ENCODE measurements at places on chromosomes 11 and 22.

DNA sequence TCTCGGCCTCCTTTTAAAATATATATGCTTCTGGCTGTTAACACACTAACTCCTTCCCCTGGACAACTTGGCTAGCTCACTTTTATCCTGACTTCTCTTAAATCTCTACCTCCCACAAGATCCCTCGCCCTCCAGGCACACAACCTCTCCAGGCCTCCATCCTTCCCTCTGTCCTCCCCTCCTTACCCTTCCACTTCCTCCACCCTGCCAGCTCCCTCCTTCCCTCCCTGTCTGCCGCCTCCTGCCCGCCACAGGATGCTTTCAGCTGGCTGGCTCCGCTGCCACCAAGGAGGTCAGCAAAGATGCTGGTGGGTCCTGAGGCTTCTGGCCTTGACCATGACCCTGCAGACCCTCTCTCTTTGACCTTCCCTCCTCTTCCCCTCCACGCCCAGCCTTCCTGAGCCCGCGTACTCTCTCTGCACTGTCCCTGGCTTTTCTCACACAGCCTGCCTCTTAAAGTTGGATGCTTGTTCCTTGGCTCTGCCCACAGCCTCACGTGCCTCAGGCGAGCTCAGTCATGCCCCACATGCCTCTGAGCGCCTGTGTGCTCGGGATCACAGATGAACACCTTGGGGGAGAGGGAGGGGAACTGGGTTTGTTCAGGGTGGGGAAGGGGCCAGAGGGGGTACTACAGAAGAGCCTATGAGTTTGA is 6.7 kb downstream of the NFAM1 start:
- no peak for DNase-seq

DNA sequence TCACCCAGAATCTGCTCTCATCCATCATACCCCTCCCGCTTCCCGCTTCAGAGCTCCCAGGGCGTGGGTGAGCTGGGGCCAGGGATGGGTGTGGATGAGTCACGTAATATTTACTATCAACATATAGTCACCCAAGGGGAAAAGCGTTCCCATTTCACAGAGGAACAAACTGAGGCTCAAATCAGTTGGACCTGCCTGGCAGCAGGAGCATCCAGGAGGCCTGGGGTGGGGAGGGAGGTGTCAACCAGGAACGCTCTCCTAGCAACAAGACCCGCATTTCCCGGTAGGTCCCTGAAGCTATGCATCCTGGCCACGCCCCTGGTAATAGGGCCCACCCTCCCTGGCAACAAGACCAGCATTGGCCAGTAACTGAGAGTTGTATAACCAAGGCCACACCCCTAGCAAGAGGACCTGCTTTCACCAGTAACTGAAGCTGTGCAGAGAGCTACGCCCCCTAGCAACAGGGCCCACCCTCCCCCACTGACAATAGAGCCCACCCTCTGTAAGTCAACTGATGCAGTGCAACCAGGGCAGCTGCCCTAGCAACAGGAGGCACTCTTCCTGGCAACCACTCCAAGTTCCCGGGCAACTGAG is 32.7 kb upstream of the TXNRD2 start:
- no peak for DNase-seq

- no peak for DNase-seq
Measured at GRCh38 chr11:106415510-106415909, 338.0 kb downstream of the AASDHPPT start.

DNA sequence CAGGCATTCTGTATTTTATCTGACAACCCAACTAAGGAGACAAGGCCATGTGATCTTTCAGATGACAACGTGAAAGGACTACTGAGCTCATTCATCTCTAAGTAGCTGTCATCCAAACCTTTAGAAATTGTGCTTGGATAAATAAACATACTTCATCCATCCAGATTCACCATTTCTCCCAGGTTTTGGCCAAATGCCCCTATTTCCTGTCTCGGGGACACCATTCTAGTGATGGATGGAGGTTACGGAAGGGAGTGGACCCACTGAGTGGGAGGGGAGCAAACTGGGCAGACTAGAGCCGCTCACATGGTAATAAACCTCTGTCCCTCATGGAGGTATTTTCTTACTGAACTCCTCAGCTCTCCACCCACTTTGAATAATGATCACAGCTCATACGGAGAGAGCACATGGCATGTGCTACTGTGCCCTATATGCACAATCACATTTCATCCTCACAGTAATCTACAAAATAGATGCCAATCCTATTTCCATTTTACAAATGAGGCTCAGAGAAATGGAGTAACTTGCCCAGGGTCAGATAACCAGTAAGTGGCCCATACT is 114.4 kb downstream of the SLC1A2 start:
- DNase-seq = no peak

- DNase-seq = no peak
Measured at GRCh38 chr22:27317096-27317495, 484.5 kb downstream of the MN1 start.

GRCh38 chr11:9211322-9211721 is 53.8 kb downstream of the DENND5A start:
- DNase-seq = no peak

DNA sequence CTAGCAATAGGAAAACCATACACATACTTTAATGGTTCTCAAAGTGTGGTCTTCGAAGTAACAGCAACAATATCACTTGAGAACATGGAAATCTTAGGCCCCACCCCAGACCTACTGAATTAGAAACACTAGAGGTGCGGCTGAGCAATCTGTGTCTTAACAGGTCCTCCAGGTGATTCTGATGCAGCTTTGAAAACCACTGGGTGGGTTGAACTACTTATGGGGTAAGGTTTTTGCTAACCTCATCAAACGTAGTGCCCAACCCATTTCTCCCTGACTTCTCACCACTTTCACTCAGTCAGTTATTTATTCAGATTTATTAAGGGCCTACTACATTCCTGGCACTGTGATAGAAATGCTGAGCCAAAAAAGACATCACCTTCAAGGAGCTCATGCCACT is 3.7 kb downstream of the MPZL2 start:
- no peak for DNase-seq

Data from activated CD4-positive, CD25-positive, alpha-beta regulatory T cell (primary cell).